ENCODE measurements at places on chromosomes 4 and X.

- no peak for DNase-seq
Measured at GRCh38 chr4:183907871-183908683, 3.0 kb downstream of the STOX2 start.

DNA sequence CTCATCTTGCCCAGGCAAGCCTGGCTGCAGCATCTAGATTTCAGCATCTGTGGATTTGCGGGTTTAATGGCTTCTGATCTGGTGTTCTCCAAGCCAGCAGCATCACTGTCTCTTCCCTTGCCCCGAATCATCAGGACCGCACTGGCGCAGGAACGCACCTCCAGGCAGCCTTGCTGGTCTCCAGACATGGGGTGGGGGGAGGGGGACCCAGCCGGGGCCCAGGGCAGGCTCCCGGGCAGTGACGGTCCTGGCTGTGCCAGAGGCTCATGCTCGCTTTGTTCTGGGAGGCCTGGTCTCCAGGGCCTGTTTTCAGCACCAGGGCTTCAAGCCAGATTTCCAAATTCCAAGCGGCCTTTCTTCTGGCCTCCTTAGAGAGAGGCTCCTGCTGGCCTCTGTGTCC is 4.9 kb downstream of the CFAP99 start:
- no peak for DNase-seq

GRCh38 chrX:47608130-47608810 is 11.4 kb downstream of the SYN1 start:
- DNase-seq = peak; percentile 73

DNA sequence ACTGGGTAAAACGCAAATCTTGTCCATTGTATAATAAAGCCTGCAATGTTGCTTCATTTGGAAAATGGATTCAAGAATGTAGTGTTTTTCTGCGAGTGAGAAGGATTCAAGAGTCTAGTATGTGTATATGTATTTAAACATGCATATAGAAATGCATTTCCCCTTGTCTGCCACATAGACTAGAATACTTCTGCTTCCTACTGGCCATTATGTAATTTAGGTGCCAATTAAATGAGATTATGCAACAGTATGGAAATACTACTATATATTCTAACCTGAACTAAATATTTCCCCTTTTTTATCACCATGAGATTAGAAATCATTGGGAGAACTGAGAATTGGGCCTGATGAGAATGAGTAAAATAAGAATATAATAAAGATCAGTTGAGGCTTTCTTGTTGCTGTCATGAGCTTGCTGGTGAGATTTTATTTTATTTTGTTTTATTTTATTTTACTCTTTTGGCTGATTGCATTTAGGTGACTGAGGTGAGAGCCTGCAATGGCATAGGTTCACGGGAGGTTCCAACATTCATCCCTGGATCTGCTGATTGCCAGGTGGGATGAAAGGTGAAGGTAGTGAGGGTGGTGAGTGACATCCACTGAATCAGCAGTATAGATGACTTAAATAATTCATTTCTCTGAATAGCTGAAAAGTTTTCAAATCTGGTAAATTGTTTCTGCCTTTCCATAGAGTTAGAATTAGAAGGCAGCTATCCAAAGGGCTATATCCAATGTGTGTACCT is 95.6 kb upstream of the SLC4A4 start:
- no peak for DNase-seq

DNA sequence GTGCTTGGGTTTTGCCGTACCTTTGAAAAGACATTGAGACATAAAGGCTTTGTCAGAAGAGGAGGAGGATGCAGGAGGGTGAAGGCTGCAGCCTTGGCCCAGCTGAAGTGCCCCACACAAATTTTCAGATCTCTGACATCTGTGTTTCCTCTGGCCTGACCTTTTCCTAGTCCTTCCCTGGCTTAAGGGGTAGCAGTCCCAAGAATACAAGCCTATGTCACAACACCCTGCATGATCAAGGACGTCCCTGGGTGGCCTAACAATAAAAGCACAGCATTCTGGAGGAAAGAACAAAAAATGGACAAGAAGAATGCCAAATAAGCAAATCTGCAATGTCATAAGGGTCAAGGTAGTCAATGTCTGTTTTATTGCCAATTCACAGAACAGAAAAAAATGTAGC is 80.8 kb upstream of the FAM9C start:
- no peak for DNase-seq

- peak; percentile 59 for DNase-seq
Measured at GRCh38 chr4:76948443-76949275, 893 bp upstream of the SEPTIN11 start.

DNA sequence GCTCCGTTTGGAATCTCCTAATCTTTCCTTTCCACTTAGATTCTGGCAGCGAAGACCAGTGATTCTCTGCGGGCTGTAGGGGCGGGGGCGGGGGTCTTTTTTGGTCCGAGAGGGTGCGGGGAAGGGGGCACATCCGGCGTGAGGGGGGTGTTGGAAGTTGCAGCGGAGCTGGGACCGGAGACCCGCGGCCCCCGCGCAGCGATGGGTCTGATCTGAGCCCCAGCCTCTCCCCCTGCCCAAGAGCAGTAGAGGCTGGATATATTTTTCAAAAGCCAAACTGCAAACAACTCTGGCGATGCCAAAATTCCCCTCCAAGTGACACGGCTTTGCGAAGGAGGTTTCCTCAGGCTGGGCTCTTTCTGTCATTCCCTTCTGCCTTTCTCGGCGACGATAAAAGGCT is 355 bp downstream of the GRID2 start:
- DNase-seq = peak; percentile 50

DNA sequence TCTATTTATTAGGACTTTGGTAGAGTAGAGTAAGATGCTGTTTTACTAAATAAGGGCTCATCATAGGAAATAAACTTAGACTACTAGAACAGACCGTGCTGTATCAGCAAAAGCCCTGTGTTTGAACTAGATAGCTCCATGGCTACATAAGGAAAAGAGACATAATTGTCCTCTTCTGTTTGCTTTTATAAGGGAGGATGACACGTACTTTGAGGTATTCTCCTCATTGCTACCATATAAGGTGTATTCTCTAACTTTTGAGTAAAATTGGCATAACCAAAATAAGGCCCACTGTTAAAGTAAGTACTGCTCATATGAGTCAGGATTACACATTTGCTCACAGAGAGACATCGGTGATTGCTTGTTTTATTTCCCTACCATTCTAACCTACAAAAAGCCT is 64.3 kb downstream of the PDLIM5 start:
- no peak for DNase-seq

DNA sequence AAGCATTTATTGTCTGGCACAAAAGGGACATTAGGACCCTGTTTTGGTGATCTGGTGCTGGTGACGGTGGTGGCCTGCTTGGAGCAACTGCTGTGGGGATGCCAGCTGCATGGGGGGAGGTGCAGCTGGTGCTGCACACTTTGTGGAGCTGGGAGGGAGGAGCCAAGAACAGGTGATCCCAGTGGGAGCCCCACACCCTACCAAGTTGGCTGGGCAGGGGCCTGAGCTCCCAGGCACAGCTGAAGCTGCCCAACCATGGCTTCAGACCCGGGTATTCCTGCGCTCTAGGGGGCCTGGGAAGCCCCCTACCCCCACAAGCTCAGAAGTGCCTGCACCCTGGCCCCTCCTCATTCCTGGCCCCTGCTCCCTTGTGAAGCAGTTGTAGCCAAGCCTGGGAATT is 1512.5 kb downstream of the TECRL start:
- no peak for DNase-seq

- no peak for DNase-seq
Measured at GRCh38 chr4:169404960-169405359, 134.2 kb upstream of the SH3RF1 start.
